Large intestine (tissue), 12 donors: ENCODE measurements at places on chromosomes 1 and 21. TPM values are rescaled to one million over a fixed set of nuclear protein-coding genes. Genes with fewer than 3 reads are reported as not detected.

DNA sequence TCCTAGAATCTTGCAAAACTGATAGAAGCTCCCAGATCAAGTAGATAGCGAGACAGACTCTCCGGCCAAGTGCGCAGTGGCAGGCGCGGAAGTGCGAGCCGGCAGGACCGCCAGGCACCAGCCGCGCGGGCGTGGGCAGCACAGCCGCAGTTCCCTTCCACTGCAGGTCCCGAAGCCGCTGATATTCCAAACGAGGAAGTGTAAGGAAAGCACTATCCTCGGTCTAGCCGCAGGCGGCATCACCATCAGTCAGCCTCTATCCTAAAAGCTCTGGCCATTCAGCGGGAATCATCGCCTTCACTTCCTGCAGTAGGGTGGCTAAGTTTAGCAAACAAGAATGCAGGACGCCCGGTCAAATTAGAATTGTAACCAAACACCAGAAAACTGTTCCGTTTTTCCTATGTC lies 710 bp downstream of the GLRX2 start:
- peak overlapping the region; percentile 96 for H3K27ac ChIP-seq
- peaks cover 9% of the 10 kb centered on the region for H3K36me3 ChIP-seq
- peak overlapping the region; percentile 84 for H3K4me3 ChIP-seq
- no peaks in the 10 kb centered on the region for H3K27me3 ChIP-seq

DNA sequence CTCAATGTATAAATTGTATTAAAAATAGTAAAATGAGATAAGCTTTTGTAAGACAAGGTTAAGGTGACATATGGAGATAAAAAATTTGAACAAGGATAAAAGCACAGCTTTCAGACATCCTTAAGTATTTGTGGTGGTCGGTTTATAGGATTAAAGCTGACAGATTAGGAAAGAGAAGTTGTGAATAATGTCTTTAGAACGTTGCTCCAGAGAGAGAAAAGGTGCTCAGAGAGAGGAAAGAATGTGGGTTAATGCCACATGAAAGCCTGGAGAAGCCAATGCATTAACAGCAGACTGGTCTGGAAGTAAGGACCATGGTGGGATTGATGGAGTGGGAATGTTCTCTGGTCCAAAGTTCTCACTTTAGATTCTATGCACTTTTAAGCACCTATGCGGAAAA lies 44.8 kb downstream of the ATP6V1G3 start:
- H3K36me3 ChIP-seq: no peaks in the 10 kb centered on the region
- no peaks in the 10 kb centered on the region for H3K4me1 ChIP-seq
- no peak overlapping the region for H3K4me3 ChIP-seq
- DNase-seq: no peak

- no peaks in the 10 kb centered on the region for H3K36me3 ChIP-seq
- peak; percentile 59 for DNase-seq
- peaks cover 31% of the 10 kb centered on the region for H3K27me3 ChIP-seq
- peak overlapping the region; percentile 35 for H3K4me3 ChIP-seq
These were observed 9.3 kb downstream of the MAP3K6 start for GRCh38 chr1:27357281-27358037.

GRCh38 chr1:26723013-26723991 lies 27.5 kb downstream of the ARID1A start:
- H3K36me3 ChIP-seq: no peaks in the 10 kb centered on the region
- peak overlapping the region; percentile 65 for H3K27ac ChIP-seq
- H3K4me3 ChIP-seq: no peak overlapping the region
- no peaks in the 10 kb centered on the region for H3K27me3 ChIP-seq
- peaks cover 30% of the 10 kb centered on the region for H3K4me1 ChIP-seq
- peak; percentile 96 for DNase-seq

- H3K36me3 ChIP-seq: no peaks in the 10 kb centered on the region
- H3K4me3 ChIP-seq: no peak overlapping the region
- H3K27ac ChIP-seq: peak overlapping the region; percentile 59
- no peaks in the 10 kb centered on the region for H3K27me3 ChIP-seq
- H3K4me1 ChIP-seq: no peaks in the 10 kb centered on the region
These were observed 876.5 kb upstream of the B3GALT2 start for GRCh38 chr1:194062962-194063361.

GRCh38 chr1:182607566-182607965 lies 3.4 kb upstream of the RGS16 start:
- no peak overlapping the region for H3K4me3 ChIP-seq
- DNase-seq: no peak
- H3K27ac ChIP-seq: no peak overlapping the region
- H3K36me3 ChIP-seq: no peaks in the 10 kb centered on the region
- H3K4me1 ChIP-seq: peaks cover 11% of the 10 kb centered on the region
- H3K27me3 ChIP-seq: peaks cover 57% of the 10 kb centered on the region

GRCh38 chr1:237774246-237774645 lies 116.5 kb downstream of the ZP4 start:
- H3K4me3 ChIP-seq: no peak overlapping the region
- H3K4me1 ChIP-seq: peaks cover 2% of the 10 kb centered on the region
- no peaks in the 10 kb centered on the region for H3K36me3 ChIP-seq
- DNase-seq: no peak
- H3K27me3 ChIP-seq: no peaks in the 10 kb centered on the region

DNA sequence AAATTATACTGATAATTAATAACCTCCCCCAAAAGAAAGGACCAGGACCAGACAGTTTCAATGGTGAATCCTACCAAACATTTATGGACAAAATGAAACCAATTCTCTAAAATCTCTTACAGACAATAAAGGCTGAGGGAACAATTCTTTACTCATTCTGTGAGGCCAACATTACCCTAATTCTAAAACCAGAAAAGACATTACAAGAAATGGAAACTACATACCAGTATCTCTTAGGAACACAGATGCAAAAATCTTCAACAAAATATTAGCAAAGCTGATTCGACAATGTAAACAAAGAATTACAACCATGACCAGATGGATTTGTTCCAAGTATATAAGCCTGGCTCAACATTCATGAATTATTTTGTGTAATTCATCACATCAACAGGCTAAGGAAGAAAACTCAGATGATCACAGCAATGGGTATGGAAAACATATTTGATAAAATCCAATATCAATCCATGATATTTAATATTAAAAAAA lies 8.6 kb downstream of the TMED5 start:
- no peaks in the 10 kb centered on the region for H3K4me1 ChIP-seq
- peaks cover 2% of the 10 kb centered on the region for H3K36me3 ChIP-seq
- DNase-seq: no peak
- no peak overlapping the region for H3K4me3 ChIP-seq
- no peak overlapping the region for H3K27ac ChIP-seq
- no peaks in the 10 kb centered on the region for H3K27me3 ChIP-seq

- H3K27me3 ChIP-seq: no peaks in the 10 kb centered on the region
- H3K4me3 ChIP-seq: peak overlapping the region; percentile 96
- H3K27ac ChIP-seq: peak overlapping the region; percentile 95
- DNase-seq: no peak
- no peaks in the 10 kb centered on the region for H3K4me1 ChIP-seq
These were observed 1.1 kb downstream of the TOR1AIP1 start for GRCh38 chr1:179883040-179883744.

DNA sequence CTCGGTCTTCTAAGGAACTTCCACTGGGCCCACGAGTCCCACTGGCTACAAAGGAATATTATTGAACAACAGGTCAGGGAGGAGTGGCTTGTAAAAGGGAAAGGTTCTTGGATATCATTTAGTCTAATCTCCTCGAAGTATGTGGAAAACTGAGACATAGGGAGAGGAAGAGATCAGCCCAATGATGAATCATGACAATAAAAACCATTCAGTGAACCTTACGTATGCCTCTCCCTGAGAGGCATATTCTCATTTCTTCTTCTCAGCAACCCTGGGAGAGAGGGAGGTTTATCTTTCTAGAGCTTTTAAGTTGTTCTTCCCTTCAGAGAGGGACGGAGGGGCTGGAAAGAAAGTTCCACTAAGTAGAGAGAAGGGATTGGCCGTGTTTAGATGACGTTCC lies 5.3 kb upstream of the MOB3C start:
- no peak overlapping the region for H3K27ac ChIP-seq
- DNase-seq: no peak
- H3K4me1 ChIP-seq: peaks cover 18% of the 10 kb centered on the region
- no peaks in the 10 kb centered on the region for H3K27me3 ChIP-seq

- no peaks in the 10 kb centered on the region for H3K4me1 ChIP-seq
- H3K36me3 ChIP-seq: no peaks in the 10 kb centered on the region
- H3K27ac ChIP-seq: no peak overlapping the region
- H3K4me3 ChIP-seq: no peak overlapping the region
These were observed 62.4 kb downstream of the HIVEP3 start for GRCh38 chr1:41856151-41856943.

DNA sequence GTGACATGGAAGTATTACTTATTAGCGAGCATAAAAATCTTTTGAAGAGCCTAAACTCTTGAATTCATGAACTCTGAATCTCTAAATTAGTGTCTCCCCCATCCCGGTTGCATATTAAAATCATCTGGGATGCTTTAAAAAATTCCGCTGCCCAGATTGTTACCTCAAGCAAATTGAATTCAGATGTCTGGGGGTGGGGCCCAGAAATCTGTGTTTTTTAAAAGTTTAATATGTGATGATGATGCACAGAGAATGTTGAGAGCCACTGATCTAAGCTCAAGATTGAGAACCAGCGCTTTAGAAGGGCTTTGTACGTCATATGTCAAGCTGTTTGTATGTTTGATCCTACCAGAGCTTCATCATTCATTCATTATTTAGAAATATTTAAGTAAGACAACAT lies 446.8 kb downstream of the NUF2 start:
- no peak overlapping the region for H3K4me3 ChIP-seq
- no peaks in the 10 kb centered on the region for H3K4me1 ChIP-seq
- H3K27me3 ChIP-seq: no peaks in the 10 kb centered on the region
- no peak overlapping the region for H3K27ac ChIP-seq
- DNase-seq: no peak

GRCh38 chr1:226895644-226896043 lies 25.2 kb downstream of the PSEN2 start:
- H3K4me1 ChIP-seq: no peaks in the 10 kb centered on the region
- DNase-seq: no peak
- peaks cover 27% of the 10 kb centered on the region for H3K36me3 ChIP-seq
- no peaks in the 10 kb centered on the region for H3K27me3 ChIP-seq
- no peak overlapping the region for H3K4me3 ChIP-seq
- no peak overlapping the region for H3K27ac ChIP-seq

- no peaks in the 10 kb centered on the region for H3K27me3 ChIP-seq
- no peak overlapping the region for H3K27ac ChIP-seq
- no peaks in the 10 kb centered on the region for H3K36me3 ChIP-seq
- DNase-seq: no peak
- no peak overlapping the region for H3K4me3 ChIP-seq
These were observed 2.8 kb upstream of the KRTAP10-5 start for GRCh38 chr21:44583089-44583799.

Gene PDZK1IP1
- polyA plus RNA-seq: 14.6 TPM

Gene ZFP69
- polyA plus RNA-seq: 4.5 TPM

Gene PIGP
- 36.8 TPM for polyA plus RNA-seq

Gene NR0B2
- polyA plus RNA-seq: 91.2 TPM

Gene MFAP2
- polyA plus RNA-seq: 121 TPM

Gene EXO5
- polyA plus RNA-seq: 11.2 TPM

Gene ANGPTL7
- 0.21 TPM for polyA plus RNA-seq

Gene KLHDC7A
- 4.0 TPM for polyA plus RNA-seq

Gene TNFSF18
- polyA plus RNA-seq: 0.18 TPM

Gene SLC25A34
- polyA plus RNA-seq: 2.7 TPM

Gene SPAG17
- 1.4 TPM for polyA plus RNA-seq
